Fibroblast of the conjunctiva (primary cell): ENCODE measurements at places on chromosomes 3 and 15.

- DNase-seq, result no peak
These were observed 1028.7 kb downstream of the NTRK3 start for GRCh38 chr15:87227846-87228245.

DNA sequence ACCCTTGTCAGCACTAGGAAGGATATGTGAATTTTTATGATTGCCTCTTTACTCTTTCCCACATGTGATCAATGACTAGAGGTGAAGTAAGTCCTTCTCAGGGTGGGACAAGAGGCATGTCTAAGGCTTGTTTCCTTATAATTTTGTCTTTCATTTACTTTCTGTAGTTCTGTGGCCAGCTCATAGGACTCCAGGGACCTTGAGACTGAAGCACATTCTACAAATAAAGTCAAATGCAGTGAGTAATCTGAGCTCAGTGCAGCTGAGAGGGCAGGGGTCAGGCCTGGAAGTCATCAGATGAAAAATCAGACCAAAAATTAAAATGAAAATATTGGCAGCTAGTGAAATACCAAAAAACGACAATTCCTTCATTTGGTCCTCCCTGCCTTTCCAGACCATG lies 424.7 kb upstream of the THBS1 start:
- peak; percentile 66 for DNase-seq

DNA sequence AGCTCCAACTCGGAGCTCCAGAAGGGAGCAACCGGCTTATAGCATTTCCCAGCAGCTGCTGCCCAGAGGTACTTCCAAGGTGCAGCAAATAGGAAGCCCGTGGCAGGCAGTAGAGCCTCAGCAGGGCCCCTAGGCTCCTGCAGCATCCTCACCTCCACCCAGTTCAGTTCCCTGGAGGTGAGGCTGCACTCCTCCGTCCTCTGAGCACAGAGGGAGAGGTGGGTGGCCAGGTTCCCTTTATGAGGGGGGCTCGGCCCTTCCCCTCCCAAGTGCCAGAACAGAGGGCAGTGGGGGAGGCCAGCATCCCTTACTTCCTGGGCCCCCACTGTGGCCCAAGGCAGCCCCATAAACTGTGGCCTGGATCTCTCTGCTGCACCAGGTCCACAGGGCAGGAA lies 150.2 kb downstream of the ATP10A start:
- no peak for DNase-seq

GRCh38 chr3:52004163-52004787 lies 8.6 kb upstream of the RPL29 start:
- no peak for DNase-seq

GRCh38 chr3:41898631-41899030 lies 63.3 kb downstream of the ULK4 start:
- no peak for DNase-seq

- DNase-seq, result no peak
These were observed 31.9 kb downstream of the SLMAP start for GRCh38 chr3:57787867-57788623.

- DNase-seq, result peak; percentile 29
These were observed at the start of gene UBE2E2 for GRCh38 chr3:23202921-23203707. TSS of gene UBE2E2 (plus strand) at chr3:23203327.

DNA sequence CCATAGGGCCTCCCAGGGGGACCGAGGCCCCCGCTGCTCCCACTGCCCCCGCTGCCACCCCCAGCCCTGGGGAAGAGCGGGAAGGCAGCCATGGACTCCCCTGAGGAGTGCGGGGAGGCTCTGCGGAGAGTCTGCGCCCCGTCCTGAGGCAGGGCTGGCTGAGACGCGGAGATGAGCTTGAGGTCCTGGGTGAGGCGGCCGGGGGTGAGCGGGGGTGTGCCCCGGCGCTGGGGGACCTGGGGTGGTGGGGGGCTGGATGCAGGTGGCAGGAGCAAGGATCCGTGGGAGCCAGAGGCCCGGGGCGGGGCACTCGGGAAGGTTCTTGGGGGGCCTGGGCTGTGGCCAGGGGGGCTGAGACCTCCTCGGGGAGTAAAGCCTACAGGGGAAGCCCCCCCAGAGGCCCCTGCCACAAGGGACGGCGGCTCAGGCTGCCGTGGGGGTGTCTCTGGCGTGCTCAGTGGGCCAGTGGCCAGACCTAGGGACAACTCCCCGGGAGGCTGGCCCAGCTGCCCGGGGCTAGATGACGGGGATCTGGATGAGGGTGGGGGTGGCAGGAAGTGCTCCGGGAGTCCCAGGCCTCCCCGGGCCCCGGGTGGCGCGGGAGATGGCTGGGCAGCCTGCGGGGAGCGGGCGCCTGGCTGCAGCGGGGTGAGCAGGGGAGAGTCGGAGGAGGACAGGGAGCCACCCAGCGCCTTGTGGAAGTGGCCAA lies 45.9 kb downstream of the HCN4 start:
- no peak for DNase-seq
